M059J (cell line): ENCODE measurements at places on chromosomes 6 and 20. TPM values are rescaled to one million over a fixed set of nuclear protein-coding genes. Genes with fewer than 3 reads are reported as not detected.

- no peak for DNase-seq
Measured at GRCh38 chr6:40640599-40641227, 53.5 kb upstream of the LRFN2 start.

DNA sequence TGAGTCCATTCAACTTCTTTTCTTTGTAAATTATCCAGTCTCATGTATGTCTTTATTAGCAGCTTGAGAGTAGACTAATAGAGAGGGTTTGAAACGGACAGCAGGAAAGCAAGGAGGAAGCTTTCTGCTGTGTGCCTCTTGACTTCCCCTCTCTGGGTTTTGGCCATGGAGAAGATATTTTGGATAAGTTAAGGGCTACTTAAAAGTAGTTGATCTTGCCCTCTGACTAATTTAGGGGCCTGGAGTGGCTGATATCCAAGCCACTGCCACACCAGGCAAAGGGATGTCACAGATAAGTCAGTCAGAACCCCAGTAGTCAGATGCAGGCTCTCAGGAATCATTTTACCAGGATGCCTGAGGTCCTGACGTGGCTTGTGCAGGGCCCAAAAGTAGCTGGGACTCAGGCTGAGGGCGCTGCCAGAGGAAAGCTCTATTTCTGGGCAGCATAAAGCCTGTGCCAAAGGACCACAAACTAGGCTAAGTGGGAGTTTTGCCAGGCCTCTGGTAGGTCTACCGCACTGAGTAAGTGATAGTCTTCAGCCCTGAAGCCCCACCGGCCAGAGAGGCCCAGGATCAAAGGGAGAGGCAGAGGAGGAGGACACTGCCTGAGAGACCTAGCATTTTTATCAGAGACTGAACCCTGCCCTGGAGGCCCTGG is 41.6 kb upstream of the IYD start:
- peak; percentile 22 for DNase-seq

DNA sequence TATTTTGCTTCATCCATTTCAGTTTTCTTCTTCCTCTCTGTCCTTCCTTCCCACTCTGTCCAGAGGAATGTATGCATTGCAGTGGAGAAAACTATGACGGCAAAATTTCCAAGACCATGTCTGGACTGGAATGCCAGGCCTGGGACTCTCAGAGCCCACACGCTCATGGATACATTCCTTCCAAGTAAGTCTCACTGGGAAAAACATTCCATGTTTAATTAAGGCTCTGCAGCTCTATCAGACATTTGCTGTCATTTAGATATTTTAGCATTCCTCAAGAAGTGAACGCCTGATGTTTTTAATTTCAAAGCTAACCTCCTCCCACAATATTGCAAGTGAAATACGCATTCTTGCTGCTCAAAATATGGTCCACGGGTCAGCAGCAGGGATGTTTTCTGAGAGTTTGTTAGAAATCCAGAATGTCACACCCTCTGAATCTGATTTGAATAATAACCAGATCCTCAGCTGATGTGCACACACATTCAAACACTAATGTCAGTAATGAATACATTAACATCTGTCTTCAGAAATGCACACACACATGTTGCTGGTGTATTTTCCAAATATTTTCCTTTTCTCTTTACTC is 12.8 kb downstream of the PLG start:
- DNase-seq: no peak

GRCh38 chr6:25578538-25578937 is 73.5 kb upstream of the SCGN start:
- no peak for DNase-seq

The LY6G6F gene
- total RNA-seq: not detected in 2 replicates

GRCh38 chr20:38063911-38064530 is 30.5 kb downstream of the RPRD1B start:
- no peak for DNase-seq

GRCh38 chr6:95243053-95243452 is 334.3 kb upstream of the MANEA start:
- DNase-seq: no peak

The ADGB gene
- total RNA-seq: not detected in 2 replicates

- no peak for DNase-seq
Measured at GRCh38 chr6:152379423-152379822, 257.7 kb downstream of the SYNE1 start.

The PHACTR1 gene
- 1.2 and 3.5 TPM in 2 replicates for total RNA-seq

- DNase-seq: no peak
Measured at GRCh38 chr6:78916411-78916810, 49.1 kb downstream of the IRAK1BP1 start.

The FLRT3 gene
- 0.27 and 0.79 TPM in 2 replicates for total RNA-seq

- no peak for DNase-seq
Measured at GRCh38 chr6:21241231-21242130, 352.1 kb upstream of the SOX4 start.

The ZC2HC1B gene
- not detected in 2 replicates for total RNA-seq

The HLA-DMA gene
- 11.4 and 12.3 TPM in 2 replicates for total RNA-seq

The TFAP2C gene
- 3.6 and 7.5 TPM in 2 replicates for total RNA-seq

The ACSS2 gene
- total RNA-seq: 26.0 and 34.2 TPM in 2 replicates

- peak; percentile 77 for DNase-seq
Measured at GRCh38 chr6:2132416-2132815, 113.0 kb downstream of the GMDS start.

DNA sequence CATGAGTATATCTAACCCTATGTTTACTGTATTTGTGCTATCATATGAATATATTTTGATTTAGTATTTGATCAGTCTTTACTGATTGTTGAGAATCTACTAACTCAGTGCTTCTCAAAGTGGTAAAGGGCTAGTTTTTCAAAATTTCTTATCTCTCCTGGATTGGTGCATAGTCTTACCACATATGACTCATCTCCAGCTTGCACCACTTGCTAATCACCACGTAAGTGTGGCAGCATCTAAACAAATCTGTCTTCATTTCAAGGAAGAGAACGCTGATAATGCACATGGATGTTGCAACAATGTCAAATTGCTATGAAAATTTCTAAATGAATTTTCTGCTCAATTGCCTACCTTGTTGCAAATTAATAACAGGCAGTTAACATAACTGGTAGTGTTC is 299.5 kb downstream of the PAX1 start:
- no peak for DNase-seq

DNA sequence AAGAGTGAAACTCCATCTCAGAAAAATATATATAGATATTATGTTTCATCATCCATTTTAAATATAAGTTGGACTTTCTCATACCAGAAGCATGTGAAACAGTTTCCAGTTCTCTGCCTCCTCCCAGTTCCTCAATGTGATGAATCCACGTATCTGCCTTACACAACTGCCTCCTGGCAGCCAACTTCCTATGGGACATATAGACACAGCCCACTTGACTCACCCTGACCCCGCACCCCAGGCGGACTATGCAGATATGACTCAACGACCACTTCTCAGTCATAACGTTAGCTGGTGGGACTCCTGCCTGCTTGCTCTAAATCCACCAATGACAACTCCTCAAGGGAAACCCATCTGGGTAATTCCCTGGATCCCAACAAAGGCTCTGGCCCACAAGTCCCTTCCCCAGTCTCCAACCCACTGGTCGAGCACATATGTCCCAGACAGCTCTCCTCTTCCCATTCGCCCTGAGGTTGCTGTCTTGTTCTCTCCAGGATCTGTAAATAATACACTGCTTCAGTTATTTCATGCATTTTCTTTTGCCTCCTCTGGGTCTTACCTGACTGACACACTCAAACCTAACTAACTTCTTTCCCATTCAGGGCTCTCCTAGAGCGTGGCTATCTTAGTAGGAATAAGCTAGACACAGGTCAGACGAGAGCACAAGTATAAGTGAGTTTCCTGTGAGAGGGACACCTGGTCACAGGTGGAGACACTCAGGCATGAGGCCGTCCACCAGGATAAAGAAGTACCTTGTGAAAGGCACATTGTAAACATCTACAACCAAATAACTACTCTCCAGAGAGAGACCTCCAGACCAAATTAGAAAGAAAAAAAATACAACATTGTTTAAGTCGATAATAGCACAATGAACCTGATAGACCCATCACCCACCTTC is 548.5 kb downstream of the CD83 start:
- DNase-seq: peak; percentile 88

The AIF1 gene
- not detected in 2 replicates for total RNA-seq

DNA sequence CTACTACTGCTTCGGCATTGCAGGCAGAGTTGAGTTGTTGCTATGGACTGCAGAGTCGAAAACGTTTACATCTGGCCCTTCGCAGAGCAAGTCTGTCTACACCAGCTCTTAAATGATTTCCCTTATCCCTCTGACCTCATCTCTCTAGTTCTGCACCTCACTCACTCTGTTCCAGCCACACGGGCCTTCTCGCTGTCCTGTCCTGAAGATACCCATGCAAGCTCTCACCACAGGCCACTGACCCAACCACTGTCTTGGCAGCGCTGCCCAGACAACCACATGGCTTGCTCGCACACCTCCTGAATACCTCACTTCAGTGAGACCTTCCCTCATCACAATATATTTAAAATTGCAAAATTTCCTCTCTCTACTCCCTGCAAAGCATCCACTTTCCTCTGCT is 31.4 kb downstream of the B4GALT5 start:
- no peak for DNase-seq

DNA sequence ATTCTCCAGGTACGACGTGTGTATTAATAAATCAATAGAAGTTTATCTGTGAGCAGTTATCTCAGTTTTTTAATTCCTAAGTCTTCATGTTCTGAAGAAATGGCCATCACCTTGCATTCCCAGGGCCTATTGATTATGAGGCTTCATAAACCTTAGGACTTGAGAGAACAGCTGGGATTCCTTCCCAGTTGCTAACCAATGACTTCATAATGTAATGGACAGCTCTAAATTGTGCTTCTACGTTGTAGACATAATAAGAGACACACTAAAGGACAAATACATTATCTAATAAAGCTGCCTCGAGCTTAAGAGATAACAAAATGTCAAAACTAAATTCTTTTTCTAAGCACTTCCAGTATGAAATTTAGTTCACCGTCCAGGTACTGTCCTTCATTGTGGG is 30.6 kb downstream of the TSHZ2 start:
- DNase-seq: no peak

The ELOVL2 gene
- total RNA-seq: 6.2 and 7.1 TPM in 2 replicates

DNA sequence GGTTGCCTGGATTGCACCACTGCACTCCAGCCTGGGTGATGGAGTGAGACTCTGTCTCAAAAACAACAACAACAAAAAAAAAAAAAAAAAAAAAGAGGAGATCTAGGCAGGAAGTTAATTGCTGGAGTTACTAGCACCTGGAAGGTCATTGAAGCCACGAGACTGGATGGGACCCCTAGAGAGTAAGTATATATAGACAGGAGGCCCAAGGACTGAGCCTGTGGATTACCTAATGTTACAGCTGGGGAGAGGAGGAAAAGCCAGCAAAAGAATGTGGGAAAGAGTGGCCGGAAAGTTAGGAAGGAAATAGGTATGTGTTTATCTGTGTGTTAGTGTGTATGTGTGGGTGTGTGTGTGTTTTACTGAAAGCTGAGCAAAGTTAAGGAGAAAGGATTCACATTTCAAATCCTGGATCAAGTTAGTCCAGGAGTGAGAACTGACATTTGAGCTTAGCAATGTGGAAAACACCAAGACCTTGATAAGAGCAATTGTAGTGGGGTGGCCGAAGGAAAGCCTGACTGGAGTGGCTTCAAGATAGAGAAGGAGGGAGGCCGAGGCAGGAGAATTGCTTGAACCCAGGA is 38.4 kb downstream of the ANKRD6 start:
- no peak for DNase-seq

The PTPN1 gene
- total RNA-seq: 62.0 and 84.9 TPM in 2 replicates

DNA sequence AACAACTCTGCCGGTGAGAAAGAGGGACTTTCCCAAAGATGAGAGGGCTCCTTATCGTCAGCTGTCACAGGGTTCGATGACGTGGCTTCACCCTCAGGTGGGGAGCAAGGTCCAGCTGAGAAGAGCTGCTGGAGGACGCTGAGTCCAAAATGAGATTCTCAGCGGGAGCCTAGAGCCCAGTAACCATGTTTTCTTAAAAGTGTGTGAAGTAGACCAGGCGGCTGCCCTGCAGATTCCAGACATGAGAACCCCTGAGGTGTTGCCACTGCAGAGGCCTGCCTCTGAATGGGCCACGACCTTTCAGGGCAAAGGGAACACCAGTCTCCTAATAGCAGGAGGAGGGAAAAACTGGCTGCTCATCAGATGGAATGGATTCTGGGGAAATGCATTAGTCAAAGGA is 375.1 kb downstream of the BTBD9 start:
- DNase-seq: peak; percentile 56

GRCh38 chr20:31809661-31810060 is 9.5 kb upstream of the MYLK2 start:
- peak; percentile 62 for DNase-seq

GRCh38 chr20:57048027-57048869 is 218.2 kb downstream of the BMP7 start:
- DNase-seq: peak; percentile 77

DNA sequence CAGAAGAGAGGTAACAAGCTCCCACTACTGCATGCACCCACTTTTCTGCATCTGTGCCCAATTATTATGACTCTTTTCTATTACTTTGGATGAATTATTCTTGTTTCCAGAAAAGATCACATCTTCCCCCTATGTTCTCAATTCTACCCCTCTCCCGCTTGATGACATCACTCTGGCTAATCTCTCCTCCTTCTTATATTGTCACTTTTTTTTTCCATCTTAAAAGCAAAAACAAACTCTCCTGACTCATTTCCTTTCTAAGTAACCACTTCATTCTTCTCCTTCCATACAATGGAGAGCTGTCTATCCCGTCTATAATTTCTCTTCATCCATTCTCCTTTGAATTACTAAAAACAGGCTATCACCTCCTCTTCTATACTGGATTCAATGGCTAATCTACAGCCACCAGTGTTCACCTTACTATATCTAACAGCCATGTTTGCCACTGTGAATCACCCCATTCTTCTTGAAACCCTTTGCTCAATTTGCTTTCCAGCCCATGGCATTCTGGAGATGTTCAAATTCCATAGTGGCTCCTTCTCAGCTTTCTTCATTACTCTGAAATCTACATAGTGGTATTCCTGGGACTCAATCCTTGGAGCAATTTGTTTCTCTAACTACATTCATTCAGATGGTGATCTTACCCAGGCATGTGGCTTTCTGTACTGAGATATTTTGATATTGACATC is 378.4 kb downstream of the ARHGAP18 start:
- peak; percentile 81 for DNase-seq

DNA sequence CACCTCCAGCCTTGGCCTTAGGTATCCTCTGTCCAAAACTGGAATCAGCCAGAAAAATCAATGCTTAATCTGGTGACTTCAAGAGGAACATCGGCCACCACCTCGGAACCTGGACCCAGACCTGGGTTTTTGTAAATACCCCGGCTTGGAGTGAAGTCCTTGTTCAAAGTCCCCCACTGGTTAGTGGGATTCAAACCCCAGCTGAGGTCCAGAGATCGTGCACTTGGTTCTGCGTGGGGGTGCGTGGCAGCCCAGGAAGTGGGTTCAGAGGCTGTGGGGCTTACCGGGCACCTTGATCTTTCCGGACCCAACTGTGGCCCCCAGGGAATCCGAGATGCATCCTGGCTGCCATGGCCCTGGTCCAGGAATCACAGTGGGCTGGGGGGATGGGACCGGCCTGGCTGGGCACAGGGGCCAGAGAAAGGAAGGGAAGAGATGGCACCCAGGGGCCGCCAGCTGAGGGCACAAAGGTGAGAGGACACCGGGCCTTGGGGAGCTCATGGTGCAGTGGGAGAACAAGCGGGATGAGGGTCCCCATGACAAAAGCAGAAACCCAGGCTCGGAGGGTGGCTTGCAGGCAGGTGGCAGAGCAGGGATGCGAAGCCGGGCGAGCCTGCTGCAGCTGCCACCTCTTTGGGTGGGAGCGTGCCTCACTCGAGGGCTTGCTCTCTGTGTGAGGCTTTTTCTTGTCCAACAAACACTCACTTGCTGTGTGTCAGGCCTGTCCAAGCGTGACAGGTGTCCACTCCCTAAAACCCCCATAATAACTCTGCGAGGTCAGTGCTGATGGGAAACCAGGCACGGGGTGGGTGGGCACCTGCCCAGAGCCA is 27.7 kb downstream of the ZBP1 start:
- DNase-seq: no peak

The MYBL2 gene
- 51.2 and 69.4 TPM in 2 replicates for total RNA-seq

The HRH3 gene
- not detected in 2 replicates for total RNA-seq

GRCh38 chr6:85017352-85017751 is 253.0 kb upstream of the TBX18 start:
- no peak for DNase-seq
